ENCODE measurements at places on chromosomes 1 and 21.

GRCh38 chr1:41239988-41240610 lies 2.0 kb downstream of the SCMH1 start:
- peak; percentile 50 for DNase-seq

GRCh38 chr1:169107603-169108208 lies 1.2 kb downstream of the ATP1B1 start:
- no peak for DNase-seq

DNA sequence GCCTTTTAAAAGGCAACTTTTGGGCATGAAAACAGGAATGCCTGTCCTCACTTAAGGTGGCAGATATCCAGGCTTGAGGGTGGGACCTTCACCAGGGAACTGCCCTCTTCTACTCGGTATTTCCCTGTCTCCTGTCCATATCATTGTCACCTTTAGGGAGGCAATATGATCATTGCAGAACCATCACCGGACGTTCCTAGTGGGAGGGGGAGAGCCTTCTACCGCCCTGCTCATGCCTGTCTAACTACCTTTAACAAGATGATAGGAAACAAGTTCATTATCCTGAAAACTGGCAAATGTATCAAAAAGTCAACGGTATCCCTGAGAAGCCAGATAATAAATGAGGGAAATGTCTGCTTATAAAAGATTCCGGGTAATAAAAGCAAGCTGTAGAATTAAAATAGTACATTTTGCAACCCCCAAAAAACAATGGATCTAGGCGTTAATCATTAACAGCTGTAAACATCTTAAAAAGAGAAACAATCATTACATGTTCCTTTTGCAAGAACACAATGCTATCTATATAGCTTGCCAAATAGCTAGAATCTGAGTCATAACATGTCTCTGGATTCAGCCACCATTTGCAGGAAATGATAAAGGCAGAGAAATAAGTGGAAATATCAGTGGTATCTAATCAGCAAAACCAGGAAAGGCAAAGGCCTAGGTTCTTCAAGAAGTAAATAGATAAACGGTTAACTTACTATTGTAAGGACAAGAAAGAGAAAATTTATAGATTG lies 852.9 kb upstream of the ADGRL4 start:
- DNase-seq, result no peak

GRCh38 chr1:158329733-158330132 lies 1.6 kb downstream of the CD1B start:
- peak; percentile 13 for DNase-seq

GRCh38 chr1:9942399-9942938 lies 722 bp downstream of the LZIC start:
- DNase-seq, result peak; percentile 72

All from KBM-7 (cell line).